Cerebellar nuclear complex (tissue), 1 donor: ENCODE measurements at places on chromosomes 13 and 19.

- peak; percentile 80 for DNase-seq
Measured at GRCh38 chr13:109577191-109577700, 209.1 kb downstream of the IRS2 start.

GRCh38 chr13:102642475-102642874, 45.7 kb downstream of the TPP2 start:
- no peak for DNase-seq

- no peak for DNase-seq
Measured at GRCh38 chr13:89740994-89741685, 1606.3 kb upstream of the MIR17HG start.

- DNase-seq, result no peak
Measured at GRCh38 chr19:41064974-41065569, 23.2 kb upstream of the CYP2A13 start.

DNA sequence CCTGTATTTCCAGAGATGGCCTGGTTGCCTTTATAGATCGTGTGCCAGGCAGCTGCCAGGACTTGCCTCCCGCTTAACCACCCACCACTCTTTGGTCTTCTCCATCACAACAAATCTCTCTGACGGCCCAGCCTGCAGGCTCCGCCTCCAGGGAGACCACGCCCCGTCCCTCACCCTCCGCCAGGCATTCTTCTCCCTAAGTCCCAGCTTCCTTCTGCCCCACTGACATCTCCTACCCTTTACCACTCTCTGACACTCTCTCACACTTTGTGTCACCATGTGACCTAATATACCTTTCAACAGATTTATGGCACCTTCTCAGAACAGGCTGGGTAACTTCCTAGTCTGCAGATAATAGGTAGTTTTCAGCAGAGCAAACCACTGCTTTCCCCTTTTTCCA, 95.1 kb downstream of the CAB39L start:
- no peak for DNase-seq

DNA sequence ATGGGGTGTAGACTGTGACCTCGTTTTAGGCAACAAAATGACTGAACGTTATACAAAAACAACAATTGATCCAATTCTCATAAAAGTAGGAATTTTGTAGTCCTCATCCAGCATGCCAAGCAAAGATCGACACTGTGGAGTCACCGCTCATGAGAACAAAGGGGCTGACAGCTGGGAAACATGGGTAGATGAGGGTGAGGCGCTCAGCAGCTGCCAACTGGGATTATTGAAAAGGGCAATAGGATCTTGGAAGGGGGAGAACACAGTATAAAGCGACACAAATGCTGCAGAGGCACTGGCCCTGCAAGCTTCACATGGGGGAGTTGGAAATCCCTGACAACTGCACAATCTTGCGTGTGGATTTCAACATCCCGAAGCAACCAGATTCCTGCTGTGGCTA, 5.4 kb upstream of the ZNF765 start:
- DNase-seq, result no peak

GRCh38 chr13:103676329-103676728, 610.1 kb upstream of the SLC10A2 start:
- no peak for DNase-seq

DNA sequence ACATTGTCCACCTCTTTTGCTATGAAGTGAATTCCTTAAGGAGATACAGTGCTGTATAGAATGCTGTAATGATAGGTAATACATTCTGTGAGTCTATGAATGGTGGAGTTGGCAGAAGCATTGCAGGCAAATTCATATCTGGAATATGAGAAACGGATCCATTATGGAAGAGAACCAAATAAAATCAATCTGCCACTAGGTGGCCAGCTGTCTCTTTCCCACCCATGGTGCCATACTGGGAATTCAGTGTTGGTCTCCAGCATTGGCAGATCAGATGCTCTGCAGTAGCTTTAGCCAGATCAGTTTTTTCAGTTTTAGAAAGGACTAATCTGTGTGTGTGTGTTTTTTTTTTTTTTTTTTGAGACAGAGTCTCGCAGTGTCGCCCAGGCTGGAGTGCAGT, 27.6 kb downstream of the DNAJC3 start:
- DNase-seq, result no peak

DNA sequence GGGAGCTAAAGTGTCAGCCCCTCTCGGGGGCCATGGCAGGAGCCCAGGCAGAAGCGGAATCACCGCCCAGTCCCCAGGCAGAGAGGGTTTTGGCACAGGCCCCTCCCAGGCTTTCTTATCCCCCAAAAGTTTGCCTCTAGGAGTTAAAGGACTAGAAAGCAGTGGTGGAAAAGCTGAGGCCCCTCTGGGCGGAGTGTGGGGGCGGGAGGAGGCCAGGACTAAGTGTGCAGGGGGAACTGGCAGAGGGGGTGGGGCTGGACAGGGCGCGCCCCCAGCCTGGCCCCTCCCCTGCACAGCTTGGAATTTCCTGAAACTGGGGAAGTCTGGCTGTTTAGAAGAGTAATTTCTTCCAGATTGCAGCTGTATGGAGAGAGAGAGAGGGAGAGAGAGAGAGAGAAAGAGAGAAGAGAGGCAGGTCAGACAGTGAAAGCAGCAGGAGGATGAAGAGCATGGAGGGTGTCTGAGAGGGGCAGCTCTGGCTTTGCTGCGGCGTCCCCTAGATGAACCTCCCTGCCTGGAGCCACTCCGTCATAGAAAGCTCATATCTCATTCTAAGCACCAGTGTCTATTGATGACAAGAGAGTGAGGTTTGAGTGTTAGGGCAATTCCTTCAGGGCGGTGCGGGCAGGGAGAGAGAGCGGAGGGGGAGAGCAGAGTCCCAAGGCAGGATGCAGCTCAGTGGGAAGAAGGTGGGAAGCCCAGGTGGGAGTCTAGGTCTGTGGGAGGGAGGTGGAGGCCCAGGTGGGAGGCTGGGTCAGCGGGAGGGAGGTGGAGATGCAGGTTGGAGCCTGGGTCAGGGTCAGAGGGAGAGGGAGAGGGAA, at the start of gene CDC42EP5:
Gene CDC42EP5, minus strand, starts transcription at position 226 of the 821 bp plus-strand sequence. CDS start 7,749 bp downstream, outside the sequence.
- no peak for DNase-seq

GRCh38 chr19:9917321-9917720, 19.0 kb downstream of the OLFM2 start:
- no peak for DNase-seq

- DNase-seq, result no peak
Measured at GRCh38 chr13:44930963-44931623, 58.2 kb downstream of the NUFIP1 start.

DNA sequence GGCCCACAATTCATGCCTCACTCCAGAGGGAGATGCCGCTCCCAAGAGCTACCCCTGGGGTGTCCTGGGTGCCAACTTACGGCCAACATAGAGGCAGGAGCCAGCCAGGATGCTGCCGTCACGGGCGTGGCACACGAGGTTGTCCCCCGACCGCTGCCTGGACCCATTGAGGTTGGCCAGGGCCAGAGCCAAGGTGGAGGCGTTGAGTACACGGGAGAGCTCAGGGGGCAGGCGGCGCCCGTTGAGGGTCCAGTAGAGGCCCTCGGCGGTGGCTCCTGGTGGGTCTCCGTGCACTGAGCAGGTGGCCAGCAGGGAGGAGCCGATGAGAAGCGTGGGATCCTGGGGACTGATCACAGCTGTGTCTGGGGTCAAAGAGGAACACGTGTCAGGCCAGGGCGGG, 7.1 kb downstream of the CRLF1 start:
- DNase-seq, result no peak

- no peak for DNase-seq
Measured at GRCh38 chr19:18865973-18866799, 29.8 kb downstream of the CERS1 start.

DNA sequence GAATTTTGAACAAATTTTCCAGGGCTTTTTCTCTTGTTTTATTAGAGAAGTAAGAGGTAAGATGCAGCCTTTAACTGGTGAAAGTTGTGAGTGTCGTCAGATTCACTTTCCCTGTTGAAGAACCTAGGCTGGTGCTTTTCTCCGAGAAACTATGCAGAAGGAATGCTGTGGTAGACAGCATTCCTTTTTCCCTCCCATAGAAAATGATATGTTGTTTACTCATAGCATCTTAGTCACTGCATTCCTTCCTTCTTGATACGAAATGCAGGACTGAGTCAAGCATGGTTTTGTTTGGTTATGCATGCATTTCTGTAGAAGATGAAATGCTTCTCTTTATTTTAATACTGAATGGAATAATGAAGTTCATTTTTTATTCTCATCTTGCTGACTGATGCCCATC, 3.4 kb downstream of the ITGBL1 start:
- DNase-seq, result no peak

DNA sequence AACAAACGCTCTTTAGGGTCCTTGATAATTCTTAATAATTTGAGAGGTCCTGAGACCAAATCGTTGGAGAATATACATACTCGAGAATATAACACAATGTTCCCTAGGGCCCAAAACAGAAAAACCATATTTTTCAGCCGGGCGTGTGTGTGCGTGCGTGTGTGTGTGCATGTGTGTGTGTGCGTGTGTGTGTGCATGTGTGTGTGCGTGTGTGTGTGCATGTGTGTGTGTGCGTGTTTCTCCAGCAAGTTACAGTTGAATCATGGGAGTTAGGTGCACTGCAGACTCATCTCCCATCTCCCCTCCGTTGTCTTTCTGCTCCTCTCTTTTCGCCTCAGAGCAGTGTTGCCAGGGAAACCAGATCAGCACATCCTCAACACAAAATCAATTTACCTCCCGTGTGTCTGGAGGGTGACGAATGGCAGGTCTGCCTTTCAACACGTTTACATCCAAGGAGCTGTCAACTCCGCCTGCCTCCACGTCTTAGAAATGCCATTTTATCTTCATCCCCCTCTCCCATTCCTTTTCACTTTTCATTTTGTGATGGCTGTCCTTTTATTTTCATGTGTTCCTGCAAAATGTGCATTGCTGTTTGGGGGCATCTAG, 8.3 kb upstream of the PNMA8B start:
- no peak for DNase-seq

DNA sequence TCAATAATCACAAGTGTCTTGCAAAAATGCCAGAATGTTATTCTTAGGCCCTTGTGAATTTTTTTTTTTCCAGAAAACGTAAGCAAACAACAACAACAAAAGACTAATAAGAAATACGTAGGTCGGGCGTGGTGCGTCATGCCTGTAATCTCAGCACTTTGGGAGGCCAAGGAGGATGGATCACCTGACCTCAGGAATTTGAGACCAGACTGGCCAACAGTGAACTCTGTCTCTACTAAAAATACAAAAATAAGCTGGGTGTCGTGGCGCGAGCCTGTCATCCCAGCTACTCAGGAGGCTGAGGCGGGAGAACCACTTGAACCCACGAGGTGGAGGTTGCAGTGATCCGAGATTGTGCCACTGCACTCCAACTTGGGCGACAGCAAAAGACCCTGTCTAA, 20.9 kb downstream of the TSC22D1 start:
- DNase-seq, result no peak

GRCh38 chr13:43720780-43721397, 65.9 kb downstream of the ENOX1 start:
- no peak for DNase-seq

- no peak for DNase-seq
Measured at GRCh38 chr13:46232281-46232680, 20.6 kb downstream of the LRRC63 start.

DNA sequence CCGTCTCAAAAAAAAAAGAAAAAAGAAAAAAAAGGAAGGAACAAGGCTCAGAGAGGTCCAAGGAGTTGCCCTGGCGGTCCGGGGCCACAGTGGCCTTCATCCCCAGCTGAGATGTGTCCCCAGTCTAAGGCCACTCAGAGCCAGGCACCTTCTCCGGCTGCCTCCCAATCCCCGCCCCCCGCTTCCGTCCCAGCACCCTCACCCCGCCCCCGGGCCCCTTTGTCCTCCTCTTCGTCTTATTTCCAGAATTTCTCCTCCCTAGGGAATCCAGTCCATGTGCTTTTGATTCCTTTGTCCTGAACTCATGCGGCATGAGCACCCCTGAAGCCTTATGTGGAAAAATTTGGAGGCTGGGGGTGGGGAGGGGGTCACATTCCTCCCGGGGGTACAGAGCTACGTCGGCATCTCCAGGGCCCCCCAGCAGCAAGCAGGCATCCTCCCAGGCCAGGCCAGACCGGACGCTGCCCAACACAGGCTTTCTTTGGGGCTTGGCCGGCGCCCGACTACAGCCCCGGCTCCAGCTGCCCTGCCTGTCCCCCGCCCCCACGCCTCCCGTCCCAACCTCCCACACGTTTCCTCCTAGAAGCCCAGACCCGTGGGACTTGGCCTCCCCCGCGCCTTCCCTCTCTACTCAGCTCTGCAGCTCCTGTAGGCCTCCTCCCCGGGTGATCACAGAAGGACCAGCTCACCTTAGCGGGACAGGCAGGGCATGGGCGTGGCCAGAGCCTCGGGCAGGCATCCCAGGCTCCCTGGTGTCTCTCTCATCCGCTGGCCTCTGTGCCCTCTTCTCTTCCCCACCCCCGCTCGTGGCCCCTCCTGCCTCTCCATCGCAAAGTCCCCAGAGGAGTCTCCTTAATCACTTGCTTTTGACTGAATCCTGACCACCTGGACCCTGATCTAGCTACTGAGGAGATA, 17.8 kb upstream of the ADGRE5 start:
- DNase-seq, result no peak

- DNase-seq, result no peak
Measured at GRCh38 chr13:58051396-58051795, 419.9 kb downstream of the PCDH17 start.

GRCh38 chr13:20553311-20553710, 13.6 kb upstream of the IFT88 start:
- DNase-seq, result no peak

- no peak for DNase-seq
Measured at GRCh38 chr13:73399347-73400216, 340.8 kb downstream of the KLF5 start.

GRCh38 chr19:1169411-1169791, 4.7 kb downstream of the SBNO2 start:
- no peak for DNase-seq

GRCh38 chr13:74084375-74084935, 49.7 kb downstream of the KLF12 start:
- DNase-seq, result no peak

DNA sequence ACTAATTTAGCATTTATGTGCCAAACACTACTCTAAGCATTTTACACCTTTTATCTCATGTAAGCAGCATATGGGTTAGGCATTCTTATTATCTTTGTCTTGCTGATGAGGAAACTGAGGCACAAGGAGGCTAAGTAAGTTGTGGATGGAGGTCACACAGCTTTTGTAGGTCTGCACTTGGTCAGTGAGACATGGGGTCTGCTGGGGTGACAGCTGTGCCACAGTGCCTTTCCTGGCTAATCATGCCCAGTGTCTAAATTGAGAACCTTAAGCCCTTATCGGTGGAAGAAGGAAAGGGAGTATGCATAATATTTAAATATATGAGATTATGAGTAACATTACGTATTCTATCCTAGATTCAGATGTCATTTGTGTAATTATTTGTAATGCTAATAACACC, 226.2 kb downstream of the GGACT start:
- DNase-seq, result no peak

DNA sequence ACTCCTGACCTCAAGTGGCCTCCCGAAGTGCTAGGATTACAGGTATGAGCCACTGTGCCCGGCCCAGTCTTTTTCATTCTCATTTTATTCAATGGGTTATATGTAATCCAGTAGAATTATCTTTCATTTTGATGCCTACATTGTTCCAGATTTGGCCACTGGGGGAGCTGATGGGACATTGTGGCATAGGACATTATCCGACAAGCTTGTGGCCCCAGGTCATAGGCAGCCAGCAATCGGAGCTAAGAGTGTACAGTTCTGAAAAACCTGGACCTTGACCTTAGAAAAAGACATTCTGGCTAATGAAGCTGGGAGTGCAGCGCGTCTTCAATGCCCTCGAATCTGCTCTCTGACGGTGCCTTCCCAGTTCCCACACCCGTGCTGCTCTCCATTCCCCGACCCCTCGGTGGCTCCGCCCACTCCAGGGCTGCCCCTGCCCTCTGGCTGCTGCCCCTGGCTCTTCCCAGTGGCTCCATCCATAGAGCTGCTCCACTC, 108.7 kb downstream of the TEX29 start:
- no peak for DNase-seq

GRCh38 chr13:75139291-75139690, 342.7 kb downstream of the TBC1D4 start:
- no peak for DNase-seq
